ENCODE measurements at places on chromosomes 1 and 21.

DNA sequence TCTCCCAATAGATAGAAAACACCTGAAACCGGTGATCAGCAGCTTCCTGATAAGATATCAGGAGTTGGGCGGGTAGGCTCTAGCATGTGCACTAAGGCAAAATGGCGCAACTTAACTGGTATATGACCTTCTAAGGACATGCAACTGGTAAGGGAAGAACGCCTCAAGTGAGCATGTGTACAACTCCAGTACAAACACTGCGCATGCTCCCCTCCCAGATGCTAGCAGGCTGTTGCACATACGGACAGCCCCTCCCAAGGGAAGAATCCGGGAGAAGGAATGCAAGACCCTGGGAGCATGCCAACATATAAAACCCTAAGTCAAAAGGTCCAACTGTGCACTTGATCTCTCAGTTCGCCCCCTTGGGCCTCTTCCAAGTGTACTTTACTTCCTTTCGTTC lies 110.8 kb downstream of the TSEN15 start:
- DNase-seq = no peak

- no peak for DNase-seq
Observed at GRCh38 chr1:180150982-180151381, 3.7 kb upstream of the QSOX1 start.

DNA sequence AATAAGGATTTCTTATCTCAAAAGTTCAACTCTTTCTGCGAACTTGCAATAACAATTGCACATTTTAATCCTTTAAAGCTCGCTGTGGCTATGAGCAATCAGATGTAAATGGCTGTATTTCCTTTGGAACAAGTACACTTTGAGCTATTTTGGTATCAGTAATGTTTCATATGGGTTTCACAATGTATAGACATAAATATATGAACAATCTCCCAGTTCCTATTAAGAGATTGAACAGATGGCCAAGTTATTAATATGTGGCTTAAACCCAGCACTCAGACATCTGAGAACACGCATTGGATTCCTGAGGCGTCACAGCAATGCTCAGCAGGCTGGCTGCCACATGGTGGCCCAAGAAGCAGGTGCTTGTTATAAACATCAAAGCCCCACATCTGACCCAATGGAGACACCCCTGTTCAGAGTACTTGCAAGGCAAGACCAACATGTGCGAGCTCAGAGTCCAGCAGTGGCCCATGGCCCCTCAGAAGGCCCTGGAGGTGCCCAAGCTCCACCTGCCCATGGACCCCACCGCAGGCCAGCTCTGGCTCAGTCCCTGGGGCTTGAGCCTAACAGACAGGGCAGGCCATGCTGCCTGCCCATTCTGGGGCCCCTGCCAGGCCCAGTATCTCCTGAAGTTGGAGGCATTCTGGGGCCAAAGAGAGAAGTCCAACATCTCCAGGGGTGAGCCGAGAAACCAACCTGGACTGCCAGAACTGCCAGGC lies 23.7 kb downstream of the PSMG1 start:
- DNase-seq = no peak

DNA sequence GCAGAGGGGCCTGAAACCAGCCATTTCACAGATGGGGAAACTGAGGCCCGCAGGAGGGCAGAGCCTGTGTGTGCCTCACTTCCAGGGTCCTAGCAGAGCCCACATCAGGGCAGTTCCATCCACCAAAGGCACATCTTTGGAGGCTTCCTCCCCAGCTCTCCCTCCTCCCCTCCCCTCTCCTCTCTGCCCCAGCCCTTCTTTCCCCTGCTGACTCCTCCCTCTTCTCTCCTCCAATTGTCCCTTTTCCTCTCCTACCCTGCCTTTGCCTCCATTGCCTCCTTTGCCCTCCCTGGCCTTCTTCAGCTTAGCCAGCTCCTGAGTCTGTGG lies 56.6 kb downstream of the TMEM53 start:
- DNase-seq = no peak

GRCh38 chr1:29789221-29789909 lies 553.0 kb downstream of the PTPRU start:
- no peak for DNase-seq

GRCh38 chr1:240612811-240613210 lies 856 bp upstream of the GREM2 start:
- DNase-seq = no peak

DNA sequence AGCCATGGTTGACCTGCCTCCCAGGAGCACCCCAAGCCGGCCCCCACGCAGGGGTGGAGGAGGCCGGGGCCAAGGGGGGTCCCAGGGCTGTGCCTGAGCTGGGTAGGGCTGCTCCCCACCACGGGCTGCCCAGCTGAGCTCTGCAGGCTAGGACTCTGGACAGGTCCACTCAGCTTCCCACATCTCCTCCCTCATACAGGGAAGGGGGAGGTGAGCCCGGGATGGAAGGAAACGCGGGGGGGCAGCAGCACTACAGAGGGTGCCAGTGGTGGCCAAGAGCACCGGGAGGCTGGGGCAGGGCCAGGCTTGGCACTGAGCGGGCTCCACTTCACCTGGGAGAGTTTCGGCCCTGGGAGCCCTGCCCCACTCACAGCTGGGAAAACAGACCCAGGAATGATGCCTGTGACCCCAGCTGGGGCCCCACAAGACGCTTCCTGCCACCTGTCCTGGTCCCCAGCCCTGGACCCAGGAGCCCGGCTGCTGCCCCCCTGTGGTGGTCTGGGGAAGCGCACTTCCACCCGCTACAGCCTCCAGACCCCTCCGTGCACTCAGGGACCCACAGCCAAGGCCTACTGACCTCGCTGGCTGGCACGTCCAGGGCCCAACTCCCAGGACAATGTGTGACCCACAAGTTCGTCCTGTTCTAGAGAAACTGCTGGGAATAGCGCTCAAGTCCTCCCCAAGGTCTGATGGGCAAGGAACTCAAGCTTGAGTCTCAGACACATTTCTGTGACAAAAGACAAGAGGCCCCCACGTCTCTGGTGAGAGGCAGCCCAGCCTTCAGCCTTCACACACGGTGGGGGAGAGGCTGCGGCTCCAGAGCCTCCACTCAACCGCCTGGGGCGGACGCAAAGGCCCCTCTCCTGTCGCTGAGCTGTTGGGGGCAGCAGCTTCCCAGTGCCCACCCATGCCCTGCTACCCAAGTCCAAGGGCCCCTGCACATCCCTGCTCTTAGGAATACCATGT lies 3.0 kb downstream of the AURKAIP1 start:
- DNase-seq = peak; percentile 75

GRCh38 chr1:23555270-23555985 lies 3.9 kb downstream of the ID3 start:
- DNase-seq = no peak

DNA sequence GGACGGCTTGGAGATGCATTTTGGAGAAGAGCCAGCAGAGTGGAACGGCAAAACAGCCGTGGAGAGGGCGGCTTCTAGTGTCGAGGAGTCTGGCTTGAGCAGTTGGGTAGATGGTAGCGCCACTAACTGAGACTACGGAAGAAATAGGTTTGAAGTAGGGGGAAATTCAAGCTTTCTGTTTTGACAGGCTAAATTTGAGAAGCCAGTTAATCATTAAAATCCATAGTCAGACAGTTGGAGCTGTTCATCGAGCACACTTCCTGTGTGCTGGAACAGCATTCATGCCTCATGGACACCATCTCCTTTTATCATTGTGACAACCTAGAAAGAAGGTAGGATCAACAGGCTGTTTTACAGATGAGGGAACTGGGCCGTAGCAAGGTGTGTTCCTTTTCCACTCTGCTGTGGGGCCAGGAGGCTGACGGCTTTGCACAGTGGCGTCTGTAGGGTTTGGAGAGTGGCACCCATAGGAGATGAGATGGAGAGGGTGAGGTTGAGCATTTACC lies 3.4 kb upstream of the PKLR start:
- no peak for DNase-seq

DNA sequence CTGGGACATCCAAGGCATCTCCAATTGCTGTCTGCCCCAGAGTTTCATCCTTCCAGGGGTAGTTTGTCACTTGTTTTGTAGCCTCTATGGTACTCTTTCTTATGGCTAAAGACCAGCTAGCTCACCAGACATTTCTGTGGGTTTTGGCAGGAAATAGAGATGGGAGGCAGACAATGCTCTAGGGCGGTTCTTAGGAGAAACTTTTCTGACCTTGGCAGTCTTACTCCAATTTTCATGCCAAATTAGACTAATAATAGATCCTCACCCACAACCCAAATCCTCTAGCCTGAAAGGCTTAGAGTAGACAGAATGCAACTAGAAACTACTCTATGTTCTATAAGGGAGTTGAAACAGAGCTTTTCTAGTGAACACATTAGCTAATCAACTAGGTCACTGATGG lies 69.8 kb downstream of the LRIG2 start:
- no peak for DNase-seq

- peak; percentile 83 for DNase-seq
Observed at GRCh38 chr1:214439352-214440119, 111.9 kb downstream of the PTPN14 start.

DNA sequence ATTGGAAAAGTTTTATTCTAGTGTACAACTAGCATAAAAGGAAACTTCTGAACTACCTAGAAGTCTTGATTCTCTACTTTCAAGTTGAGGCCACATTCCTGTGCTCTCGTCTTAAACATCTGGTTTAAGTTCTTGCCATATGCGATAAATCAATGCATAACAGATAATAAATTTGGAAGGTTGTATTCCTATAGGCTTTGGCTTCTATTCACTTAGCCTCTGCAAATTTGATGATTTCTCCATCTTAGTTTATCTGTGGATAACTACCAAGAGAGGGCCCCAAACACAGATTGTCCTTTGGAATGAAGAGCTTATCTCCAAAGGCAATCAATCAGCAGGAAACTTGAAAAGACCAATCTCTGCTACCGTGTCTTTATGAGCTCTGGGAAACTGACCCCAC lies 11.7 kb upstream of the RNF2 start:
- no peak for DNase-seq

GRCh38 chr1:22635436-22635835 lies 992 bp upstream of the C1QA start:
- no peak for DNase-seq
